ENCODE measurements at places on chromosomes 16 and 17.
A peak's percentile ranks its signal among the peaks of the same experiment; 100 is the strongest.

DNA sequence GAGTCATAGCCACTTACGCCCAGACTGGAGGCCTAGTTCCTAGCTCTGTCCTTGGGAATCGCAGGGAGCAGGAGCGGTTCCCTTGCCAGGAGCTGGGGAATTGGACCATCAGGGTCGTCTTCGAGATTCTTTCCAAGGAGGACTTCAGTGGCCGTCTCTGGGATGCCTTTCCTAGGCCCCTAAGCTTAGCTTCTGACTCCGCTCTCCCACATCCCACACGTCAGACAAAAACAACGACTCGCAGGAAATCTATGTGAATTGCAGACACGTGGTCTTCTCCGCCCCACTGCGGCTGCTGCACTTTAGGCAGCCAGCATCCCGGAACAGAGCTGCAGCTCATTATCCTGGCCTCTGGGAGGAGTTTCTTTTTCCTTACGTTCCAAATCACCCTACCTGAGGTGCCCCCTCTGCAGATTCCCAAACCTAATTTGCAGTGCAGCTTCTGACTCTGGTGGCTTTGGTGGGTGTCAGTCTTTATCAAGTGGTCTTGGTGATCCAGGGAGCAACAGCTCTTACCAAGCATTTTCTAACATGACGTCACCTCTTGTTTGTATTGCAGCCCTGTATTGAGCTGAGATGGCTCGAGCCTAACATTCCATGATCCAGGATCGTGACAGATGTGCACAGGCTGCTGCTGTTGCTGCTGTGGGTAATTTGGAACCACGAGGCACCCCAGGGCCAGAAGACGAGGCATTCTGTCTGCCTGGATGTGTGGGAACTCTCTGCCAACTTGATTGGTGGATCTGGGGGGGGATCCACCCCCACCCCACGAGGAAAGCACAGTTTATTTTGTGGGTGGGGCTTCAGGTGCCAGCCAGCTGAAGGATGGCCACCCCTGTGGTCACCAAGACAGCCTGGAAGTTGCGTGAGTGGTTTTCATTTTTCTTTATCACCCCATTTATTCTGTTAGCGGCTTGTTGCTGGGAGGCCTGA is 1.1 kb downstream of the KATNB1 start:
- DNase-seq: peak; percentile 10

DNA sequence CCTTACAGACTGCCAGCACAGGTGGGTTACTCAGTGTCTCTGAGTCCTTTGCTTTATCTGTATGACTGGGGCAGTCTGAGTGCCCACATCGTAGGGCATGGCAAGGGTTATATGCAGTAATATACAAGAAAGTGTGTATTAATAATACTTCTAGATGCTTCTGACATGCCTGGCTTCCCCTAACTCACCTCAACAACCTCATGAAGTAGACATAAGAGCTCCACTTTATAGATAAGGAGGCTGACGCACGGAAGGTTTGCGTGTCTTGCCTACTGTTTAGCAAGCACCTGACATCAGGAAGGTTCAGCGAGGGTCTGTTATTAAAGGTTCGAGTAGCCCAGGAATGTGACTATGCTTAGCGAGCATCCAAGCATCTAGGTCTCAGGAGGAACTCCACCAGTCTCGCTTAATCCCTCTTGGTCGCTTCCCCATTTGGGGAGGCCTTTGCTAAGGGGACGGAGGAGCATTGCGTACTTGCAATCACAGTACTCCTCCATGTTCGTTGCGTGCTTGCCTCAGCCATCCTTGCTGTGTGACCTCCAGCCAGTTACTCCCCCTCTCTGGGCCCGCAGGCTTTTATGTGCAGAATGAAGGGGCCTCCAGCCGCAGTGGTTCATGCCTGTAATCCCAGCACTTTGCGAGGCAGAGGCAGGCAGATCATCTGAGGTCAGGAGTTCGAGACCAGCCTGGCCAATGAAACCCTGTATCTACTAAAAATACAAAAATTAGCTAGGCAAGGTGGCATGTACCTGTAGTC is 1.6 kb downstream of the KCNG4 start:
- DNase-seq: no peak

GRCh38 chr16:30927789-30928378 is 4.5 kb downstream of the FBXL19 start:
- no peak for DNase-seq

DNA sequence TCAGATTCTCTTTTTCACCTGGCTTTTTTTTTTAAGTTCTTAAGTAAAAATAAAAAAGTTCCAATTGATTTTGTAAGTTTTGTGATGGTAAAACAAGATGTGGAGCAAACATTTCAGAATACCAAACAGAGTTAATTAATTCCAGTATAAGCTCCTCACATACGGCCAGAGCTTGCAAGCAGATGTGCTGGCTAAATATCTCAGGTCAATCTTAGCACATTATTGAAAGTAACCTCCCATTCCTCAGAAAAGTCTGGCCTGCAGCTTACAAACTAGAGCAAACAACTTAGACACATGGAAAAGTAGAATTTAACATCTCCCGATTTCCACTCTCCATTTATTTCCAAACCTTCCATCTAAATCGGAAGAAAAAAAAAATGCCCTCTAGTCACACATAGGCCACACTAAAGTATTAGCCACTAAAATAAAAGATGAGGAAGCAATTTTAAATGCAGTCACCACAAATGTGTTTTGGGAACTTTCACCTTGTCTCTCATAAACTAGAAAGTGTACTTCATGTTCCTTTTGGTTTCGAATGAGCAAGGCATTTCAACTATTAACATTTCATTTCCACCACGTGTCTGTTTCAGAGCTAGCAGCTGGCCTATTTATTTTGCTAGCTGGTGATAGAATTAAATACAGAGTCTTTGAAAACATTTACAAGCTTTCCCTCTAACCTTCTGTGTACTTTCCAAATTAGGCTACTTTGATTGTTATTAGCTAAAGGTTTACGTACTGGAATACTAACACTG is 143.3 kb downstream of the STX8 start:
- no peak for DNase-seq

- DNase-seq: no peak
Observed at GRCh38 chr17:76106703-76107102, 3.1 kb upstream of the EXOC7 start.

All from stimulated activated CD4-positive, alpha-beta T cell treated with anti-CD3 and anti-CD28 coated beads, TNF-alpha, amount 100 ng/mL, for 4 hours (primary cell).